ENCODE measurements at places on chromosomes 7 and 10.

- no peak for DNase-seq
Observed at GRCh38 chr7:137564677-137565076, 221.1 kb upstream of the PTN start.

GRCh38 chr10:132395704-132396493 is 1.1 kb upstream of the PWWP2B start:
- no peak for DNase-seq

DNA sequence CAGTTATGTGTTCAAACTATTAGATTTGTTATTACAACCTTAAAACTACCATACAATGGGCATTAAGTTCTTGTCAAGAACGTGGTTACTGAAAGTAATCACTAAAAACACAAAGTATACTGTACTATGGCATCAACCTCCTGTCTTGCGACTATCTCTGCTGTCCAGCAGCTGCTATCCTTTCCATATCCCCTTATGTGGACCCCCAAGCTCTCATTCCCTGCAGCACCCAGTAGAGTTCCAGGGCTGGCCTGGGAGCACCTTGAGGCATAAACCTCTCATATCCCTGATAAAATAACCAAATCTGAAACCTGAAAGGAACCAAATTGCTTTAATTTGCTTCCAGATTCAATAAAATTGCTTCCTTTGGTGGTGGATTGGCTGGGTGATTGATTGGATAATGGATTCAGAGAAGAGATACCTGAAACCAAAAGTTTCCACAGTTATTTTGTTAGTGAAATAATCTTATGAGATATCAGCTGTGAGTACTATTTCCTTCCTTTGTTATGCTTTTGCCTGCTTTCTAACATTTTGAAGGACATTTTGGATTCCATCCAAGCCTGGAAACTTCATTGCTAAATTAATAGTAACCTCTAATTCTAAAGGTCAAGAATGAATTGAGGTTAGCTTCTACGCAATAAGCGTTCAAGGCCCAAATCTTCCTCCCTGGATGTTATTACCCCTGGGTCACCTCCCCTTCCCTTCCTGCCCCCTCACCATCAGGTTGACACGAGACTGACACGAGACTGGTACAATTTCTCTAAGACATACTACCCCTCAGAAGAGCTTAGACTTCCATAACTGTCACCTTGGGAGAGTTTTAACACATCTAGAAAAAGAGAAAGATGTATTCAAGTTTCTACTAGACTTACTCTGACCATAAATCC is 48.8 kb downstream of the RELN start:
- no peak for DNase-seq

DNA sequence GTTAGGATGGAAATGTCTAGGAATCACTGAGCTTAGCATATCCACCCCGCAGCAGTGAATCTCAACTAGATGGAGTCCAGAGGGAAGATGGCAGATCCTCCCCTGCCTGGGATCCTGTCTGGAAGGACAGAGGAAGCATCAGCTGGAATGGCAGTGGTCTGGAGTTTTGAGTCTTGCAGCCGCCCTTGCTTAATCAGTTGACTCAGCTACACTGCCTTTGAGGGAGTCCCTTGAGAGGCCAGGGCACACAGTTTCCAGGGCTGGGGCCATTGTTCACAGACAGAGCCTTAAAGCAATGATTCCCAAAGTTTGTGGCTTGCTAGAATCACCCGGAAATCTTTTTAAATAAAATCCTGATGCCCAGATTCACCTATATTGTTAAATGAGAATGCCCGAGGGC is 128.1 kb downstream of the NT5C2 start:
- no peak for DNase-seq

- no peak for DNase-seq
Observed at GRCh38 chr10:29026065-29026797, 262.6 kb upstream of the LYZL1 start.

DNA sequence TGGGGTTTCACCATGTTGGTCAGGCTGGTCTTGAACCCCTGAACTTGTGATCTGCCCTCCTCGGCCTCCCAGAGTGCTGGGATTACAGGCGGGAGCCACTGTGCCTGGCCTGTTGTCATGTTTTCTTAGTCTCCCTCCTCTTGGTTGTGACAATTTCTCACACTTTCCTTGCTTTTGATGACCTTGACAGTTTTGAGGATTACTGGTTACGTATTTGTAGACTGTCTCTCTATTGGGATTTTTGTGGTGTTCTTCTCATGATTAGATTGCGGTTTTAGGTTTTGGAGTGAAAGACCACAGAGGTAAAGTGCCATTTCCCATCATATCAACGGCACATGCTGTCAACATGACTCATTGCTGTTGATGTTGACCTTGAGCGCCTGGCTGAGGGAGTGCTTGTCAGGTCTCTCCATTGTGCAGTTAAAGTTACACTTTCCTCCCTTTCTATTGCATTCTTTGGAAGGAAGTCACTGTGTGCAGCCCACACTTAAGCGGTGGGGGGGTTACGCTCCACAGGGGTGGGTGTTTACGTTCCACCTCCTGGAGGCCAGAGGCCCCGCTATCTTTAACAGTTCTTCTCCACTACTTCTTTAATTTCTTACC is 10.8 kb downstream of the NEURL1 start:
- DNase-seq, result peak; percentile 91

DNA sequence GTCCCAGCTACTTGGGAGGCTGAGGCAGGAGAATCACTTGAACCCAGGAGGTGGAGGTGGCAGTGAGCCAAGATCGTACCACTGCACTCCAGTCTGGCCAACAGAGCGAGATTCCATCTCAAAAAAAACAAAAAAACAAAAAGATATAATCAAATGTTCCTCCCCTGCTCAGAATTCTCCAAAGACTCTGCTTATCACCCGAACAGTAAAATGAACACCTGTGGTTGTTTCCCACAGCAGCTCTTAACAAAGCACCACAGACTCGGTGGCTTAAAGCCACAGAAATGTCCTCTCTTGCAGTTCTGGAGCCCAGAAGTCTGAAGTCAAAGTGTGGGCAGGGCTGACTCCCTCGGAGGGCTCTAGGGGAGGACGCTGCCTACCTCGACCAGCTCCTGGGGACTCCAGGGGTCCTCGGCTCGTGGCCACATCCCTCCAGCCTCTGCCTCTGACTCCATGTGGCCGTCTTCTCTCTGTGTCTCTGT is 4.1 kb upstream of the INTS1 start:
- DNase-seq, result no peak

- DNase-seq, result no peak
Observed at GRCh38 chr7:121187676-121188075, 141.1 kb upstream of the WNT16 start.

DNA sequence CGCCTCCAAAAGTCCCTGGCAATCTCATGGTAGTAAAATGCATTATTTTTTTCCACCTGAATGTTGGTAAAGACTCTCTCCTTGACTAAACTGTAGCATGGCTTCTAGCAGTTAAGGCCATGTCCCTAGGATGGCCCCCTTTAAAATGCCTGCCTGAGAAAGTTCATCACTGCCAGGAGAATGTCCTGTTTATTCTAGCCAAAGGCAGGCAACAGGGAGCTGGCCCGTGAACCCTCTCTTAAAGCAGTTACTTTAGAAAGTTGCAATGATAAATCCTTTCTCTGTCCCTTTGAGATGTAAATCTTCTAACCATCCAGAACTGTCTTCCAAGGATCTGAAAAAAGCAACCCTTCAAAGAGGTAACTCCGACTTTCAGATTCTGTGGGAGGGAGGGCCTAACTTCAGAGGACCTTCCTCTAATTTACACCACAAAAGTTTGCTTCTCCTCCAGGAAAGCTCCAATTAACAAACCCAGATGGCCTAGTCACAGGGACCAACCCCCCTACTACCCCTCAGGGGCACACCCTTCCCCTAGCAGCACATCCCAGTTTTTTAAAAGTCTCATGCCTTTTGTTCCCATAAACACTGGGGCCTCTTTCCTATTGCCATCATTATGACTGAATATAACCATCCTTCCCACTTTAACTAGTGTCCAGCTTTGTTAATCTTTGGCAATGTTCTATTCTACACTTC is 5.5 kb downstream of the DNTT start:
- no peak for DNase-seq

DNA sequence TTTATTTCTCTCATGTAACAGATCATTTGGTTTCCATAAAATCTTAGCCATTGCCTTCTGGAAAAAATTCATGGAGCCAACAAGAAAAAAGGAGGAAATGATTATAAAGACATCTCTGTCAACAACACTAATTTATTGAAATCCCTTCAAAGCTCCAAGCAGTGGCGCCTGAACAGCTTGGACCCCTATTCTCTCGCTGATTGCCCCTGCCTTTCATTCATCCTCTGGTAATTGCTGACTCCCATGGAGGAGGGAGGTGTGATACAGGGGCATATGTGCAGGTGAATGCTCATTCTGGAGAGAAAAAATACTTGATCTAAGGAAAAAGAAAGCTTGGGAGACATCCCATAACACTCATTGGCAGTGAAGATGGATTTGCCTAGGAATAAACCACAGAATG is 345.5 kb downstream of the FGFR2 start:
- DNase-seq, result no peak

GRCh38 chr10:126104767-126105166 is 208.4 kb downstream of the FANK1 start:
- no peak for DNase-seq
